GM18507 (cell line): ENCODE measurements at places on chromosomes 2 and 18.

- no peak for DNase-seq
Observed at GRCh38 chr2:65159261-65159660, 29.4 kb upstream of the RAB1A start.

DNA sequence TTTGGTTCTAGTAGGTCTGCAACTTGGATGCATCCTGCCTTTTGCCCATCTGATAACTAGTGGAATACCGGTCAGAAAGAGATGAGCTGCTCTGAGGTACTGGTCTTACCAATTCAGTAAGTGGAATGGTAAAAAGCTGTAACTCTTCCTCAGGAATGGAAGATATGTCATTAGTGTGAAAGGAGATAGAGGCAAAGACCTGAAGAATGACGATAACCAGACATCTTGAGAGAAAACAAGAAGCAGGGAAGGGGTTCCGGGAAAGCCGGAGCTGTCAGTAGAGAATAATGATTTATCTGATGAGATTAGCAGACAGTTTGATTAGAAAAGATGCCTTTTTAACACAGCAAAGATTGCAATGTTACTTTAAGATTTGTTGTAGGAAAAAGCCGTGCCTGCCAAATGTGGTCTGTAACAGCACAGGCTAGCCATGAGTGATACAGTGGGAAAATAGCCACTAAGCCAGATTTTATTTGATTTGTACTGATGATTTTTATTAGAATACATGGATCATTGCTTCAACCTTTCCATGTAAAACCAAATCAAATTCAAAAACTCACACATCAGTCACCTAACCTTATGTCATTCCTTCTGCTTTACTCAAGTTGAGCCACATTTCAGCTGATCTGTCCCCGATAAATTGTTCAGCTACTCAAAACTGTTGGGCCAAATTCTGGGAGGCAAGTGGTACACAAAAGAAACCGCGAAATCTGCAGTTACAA lies 110.0 kb downstream of the TCF4 start:
- no peak for DNase-seq

DNA sequence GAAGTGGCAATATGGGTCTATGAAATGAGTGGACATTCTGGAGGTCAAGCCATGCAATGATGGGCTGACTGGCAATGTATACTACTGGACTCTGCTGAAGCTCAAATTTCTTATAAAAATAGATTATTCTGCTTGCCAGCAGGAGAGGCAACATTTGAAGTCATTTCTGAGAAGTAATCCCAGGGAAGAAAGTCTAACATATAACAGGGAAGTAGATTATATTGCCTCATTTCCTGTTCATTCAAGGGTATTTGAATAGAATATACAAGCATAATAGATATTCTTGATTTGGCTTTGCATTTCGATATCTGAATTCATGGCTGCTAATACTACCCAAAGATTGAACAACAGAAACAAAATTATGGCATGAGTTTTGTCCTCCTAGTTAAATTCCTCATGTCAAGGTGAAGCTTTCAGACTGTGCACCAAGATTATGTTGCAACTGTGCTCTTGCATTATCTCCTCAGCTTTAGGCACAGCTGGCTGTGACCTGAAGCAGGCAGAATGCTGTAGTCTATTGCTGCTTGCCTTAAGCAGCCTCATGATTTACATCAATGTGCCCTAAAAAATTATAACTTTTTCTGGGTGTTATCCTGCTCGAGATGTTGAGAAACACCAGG lies 13.3 kb upstream of the TMX3 start:
- DNase-seq = no peak

GRCh38 chr2:56889738-56890137 lies 705.9 kb downstream of the CCDC85A start:
- DNase-seq = no peak

DNA sequence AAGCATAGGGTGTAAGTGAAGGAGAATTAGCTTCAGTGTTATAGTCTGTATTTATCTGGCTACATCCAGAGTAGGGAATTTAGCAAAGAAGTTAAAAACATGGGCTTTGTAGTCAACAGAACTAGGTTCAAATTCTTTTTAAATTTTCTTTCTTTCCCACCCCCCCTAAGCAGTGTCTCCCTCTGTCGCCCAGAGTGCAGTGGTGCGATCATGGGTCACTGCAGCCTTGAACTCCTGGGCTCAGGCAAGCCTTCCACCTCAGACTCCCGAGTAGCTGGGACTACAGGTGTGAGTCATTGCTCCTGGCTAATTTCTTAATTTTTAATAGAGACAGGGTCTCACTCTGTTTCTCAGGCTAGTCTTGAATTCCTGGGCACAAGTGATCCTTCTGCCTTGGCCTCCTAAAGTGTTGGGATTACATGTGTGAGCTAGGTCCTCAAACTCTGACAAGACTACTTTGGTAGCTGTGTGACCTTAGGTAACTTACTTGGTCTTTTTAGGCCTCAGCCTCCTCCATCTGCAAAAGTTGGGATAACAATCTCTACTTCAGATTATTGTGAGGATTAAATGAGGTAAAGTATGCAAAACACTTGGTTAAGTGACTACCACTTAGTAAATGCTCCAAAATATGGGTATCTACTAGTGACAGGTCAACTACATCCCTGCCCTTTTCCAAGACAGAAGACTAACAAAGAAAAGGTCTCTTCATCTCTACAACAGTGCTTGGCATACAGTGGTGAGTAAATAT lies 17.8 kb downstream of the DOK1 start:
- no peak for DNase-seq

GRCh38 chr2:19021721-19022120 lies 336.7 kb downstream of the OSR1 start:
- DNase-seq = no peak

DNA sequence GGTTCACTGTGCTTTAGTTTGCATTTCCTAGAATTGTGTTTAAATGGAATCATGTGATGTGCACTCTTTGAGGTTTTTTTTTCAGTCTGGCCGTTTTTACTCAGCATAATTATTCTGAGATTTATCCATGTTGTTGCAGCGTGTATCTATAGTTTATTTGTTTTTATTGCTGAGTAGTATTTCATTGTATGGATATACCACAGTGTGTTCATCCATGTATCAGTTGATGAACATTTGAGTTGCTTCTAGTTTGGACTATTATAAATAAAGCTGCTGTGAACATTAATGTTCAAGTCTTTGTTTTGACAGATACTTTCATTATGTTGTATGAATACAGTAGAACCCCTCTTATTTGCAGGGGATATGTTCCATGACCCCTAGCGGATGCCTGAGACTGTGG lies 39.1 kb downstream of the TRAF3IP1 start:
- DNase-seq = no peak

- DNase-seq = no peak
Observed at GRCh38 chr2:236658974-236659757, 89.5 kb downstream of the ACKR3 start.

DNA sequence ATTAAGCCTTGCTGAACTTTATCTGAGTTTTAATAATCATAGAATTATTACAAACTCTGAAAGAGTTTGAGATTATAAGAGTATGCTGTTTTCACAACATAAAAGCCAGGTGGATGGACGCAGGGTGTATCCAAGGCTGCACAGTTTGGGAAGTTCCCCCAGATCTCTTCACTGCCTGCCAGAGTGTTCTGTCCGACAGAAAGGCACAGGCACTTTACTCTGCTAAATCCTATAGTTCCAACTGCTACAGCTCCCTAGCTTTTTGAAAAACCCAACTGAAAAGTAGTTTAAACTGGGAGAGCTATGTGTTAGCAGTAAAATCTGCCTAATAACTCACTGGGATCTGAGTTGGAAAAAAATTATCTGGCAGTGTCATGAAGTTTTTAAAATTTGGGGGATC lies 38.0 kb downstream of the MFSD6 start:
- no peak for DNase-seq

DNA sequence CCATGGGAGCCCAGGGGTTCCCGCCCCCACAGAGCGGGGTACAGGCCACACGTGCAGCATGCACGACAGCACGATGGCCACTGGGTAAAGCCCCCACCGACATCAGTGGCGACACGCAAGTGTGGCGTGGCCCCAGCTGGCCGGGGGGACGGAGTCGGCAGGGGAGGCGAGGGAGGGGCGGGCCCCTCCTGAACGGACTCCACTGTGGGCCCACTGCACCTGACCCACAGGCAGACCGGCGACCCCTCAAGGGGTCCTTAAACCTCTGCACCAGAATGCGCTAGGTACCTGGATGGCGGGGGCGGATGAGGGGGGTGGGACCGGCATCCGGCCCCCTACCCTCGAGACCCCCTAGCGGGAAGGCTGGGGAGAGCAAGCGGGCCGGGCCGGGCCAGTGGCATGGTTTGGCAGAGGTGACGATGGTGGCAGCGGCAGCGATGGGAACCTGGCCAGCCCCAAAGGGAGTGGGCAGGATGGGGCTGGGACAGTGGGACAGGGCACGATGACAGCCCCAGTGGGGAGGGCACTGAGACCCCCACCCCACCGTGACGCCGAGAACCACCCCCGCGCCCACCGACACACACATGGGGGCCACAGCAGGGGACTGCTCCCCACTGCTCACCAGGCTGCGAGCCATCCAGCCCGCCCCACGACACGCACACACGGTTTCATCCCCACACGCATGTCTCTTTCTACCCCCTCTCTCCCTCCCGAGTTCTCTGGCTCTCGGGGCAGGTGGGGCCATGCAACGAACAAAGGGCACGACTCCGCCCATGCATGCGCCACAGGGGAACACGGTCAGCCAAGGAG lies 91.9 kb upstream of the ANKRD30BL start:
- no peak for DNase-seq

DNA sequence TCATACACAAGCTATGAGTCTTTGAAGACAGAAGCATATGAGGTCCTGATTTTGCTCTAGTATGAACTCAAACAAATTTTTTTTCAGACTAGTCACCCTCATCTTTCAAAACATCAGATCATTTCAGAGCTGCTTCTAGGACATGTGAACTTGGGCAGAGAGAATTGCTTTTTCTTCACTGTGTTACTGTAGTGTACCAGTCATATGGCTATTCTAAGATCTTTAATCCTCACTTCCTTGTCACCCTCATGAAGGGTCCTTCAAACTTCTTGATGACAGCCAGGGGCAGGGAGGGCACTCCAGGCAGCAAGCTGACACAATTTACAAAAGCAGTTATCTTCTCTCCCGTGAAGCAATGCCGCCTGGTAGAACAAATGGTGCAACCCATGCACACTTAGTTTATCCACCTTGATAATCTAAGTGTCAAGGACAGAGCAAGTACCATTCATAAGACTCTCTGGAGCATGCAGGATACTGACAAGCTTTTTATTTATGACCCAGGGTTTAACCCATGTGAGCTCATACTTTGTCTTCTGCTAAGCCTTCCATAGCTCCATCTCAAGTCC lies 200.6 kb downstream of the DPP10 start:
- DNase-seq = no peak

- no peak for DNase-seq
Observed at GRCh38 chr2:171894612-171894947, 536 bp upstream of the SLC25A12 start.

GRCh38 chr2:16948053-16948452 lies 282.4 kb upstream of the CYRIA start:
- DNase-seq = no peak

DNA sequence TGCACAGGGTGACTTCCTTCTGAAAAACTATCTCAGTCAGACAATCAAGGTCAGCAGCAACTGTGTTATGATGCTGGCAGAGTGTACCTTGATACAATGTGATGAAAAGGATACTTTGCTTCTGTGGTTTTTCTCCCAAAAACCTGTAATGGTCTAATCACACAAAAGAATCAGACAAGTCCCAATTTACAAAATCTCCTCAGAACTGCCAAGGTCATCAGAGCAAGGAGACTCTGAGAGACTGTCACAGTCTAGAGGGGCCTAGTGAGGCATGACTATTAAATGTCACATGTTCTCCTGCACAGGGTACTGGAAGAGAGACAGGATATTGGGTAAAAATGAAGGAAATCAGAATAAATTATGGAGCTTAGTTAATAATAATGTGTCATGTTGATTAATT lies 185.4 kb downstream of the ST6GAL2 start:
- DNase-seq = no peak

GRCh38 chr2:36949845-36950244 lies 16.5 kb downstream of the STRN start:
- no peak for DNase-seq

GRCh38 chr2:149219856-149220255 lies 110.5 kb upstream of the LYPD6 start:
- DNase-seq = no peak

DNA sequence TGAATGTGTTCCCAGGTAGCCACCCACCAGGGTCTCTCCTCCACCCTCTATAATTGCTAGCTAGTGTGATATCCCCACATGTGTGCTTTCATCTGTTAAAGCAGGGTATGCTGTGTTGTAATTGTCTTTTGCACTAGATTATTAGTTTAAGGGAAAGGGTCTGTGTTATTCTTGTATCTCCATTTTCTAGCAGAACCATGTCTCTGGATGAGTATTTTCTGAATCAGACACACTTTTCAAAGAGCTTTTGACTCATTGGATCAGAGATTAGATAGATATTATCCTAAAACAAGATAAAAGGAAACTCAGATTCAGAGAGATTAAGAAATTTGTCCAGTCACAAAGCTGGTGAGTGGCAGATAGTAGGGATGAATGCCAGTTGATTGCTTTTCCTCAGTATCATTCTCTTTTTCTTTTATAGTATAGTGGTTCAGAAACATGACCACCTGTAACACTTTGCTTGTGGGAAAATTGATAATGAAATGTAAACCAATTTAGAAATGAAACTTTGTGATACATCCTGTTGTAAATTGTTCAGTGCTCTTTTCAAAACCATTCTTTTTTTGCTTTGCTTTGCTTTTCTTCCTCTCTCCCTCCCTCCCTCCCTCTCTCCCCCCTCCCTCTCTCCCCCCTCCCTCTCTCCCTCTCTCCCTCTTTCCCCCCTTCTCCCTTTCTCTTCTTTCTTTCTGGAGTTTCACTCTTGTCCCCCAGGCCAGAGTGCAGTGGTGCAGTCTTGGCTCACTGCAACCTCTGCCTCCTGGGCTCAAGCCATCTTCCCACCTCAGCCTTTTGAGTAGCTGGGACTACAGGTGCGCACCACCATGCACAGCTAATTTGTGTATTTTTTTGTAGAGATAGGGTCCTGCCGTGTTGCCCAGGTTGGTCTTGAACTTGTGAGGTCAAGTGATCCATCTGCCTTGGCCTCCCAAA lies 7.4 kb downstream of the MIB1 start:
- DNase-seq = no peak

DNA sequence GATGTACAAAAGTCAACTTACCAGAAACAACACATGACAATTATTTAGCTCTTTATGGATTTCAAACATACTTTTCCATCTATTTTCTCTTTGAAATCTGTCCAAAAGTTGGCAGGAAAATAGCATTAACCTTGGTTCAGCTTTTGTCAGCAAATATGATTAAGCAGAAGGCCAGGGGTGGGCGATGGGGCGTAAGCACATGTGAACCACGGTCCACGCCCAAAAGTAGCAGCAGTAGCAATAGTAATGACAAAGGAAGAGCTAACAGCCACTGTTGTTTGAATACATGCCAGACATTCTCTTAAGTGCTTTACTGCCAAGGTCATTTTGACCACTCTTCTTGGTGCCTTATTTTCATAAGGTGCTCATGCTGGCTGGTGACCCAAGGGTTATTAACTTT lies 73.5 kb downstream of the ANTXR1 start:
- DNase-seq = no peak

GRCh38 chr2:1678609-1679008 lies 65.7 kb downstream of the PXDN start:
- DNase-seq = no peak

- no peak for DNase-seq
Observed at GRCh38 chr2:223725986-223726970, 111.1 kb downstream of the AP1S3 start.
